ENCODE measurements at places on chromosomes 16 and 17.

DNA sequence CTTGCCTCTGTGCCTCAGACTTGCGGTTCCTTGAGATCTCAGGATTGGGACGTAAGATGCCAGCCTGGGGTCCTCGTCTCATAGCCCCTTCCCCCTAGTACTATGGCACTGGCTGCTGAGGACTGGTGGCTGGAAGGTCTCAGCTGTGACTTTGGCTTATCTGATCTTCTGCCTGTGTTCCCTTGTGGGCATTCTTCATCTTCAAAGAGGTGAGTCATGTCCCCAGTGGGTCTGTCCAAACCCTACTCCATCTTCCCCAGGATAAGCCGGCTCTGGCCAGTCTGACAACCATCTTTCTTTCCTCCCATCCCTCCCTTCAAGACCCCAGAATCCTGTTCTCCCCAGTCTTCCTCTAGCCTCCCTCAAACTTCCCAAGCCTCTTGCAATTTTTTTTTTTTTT lies 3.6 kb downstream of the CD19 start:
- no peak for DNase-seq

DNA sequence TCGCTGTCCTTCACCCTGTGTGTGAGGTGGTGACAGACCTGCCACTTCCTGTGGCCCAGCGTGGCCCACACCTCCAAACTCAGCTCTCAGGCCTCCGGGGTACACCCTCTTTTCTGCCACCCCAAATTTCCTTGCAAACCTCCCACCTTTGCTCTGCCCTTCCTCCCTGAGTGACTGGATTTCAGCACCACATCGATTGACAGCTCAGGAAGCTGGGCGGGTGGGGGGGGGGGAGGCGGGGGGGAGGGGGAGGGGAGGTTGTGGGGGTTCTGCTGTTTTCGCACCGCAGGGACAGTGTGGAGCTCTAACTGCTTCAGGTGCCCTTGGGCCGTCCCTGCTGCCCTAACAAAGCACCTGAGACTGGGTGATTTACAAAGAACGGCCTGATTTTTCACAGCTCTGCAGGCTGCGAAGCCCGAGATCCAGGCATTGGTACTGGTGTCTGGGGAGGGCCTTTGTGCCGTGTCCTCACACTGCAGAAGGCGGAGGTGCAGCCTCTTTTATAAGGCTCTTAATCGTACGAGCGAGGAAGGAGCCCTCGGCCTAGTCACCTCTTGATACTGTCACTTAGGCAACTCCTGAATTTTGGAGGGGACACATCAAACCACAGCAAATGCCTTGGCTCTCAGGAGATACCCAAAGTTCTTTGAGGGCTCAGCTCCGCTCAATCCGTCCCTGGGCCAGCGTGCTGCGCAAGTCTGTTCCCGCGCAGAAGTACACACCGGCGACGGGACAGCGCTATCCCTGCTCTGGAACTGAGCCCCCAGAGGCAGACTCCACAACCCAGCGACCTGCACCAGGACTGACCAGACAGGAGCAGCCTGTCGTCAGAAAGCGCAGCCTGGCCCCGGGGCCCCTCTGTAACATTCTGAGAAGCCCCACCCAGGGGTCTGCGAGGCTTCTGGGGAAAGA lies 3.6 kb downstream of the NDUFAF8 start:
- no peak for DNase-seq

DNA sequence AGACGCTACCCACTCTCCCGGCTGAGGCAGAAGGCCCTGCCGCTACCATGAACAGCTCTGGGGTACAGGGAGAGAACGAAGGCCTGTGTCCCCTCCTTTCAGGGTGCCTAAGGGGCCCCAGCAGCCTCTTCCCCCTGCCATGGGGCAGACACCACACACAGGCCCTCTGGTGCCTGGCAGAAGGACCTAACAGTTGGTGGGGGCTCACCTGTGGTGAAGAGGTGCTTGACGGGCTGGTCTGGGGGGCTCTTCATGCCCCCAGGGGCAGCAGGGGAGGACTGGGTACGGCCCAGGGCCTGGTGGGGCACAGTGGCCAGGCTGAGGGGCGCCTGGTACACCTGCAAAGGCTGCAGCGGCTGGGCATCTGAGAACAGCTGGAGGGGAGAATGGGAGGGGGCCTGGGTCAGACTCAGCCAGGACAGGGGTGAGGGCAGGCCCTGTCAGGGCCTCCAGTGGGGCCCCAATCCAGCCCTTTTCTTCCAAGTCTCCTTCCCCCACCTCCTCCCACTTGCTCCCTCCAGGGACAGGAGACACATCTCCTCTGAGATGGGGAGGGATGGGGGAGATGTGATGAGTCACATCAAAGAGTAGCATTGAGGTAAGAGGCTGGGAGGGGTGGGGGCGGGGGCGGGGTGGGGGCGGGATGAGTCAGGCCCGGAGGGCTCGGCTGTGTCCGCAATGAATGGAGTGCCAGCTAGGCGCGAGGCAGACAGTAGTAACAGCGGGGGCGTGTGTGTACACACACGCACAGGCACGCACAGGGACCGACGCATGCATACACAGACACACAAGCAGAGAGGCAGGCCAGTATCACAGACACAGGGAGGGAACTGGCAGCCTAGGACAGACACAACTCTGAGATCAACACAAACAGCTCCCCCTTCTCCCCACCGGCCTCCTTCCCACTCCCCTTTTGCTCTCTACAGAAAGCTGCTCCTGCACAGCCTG lies 16.1 kb downstream of the G6PC3 start:
- no peak for DNase-seq

DNA sequence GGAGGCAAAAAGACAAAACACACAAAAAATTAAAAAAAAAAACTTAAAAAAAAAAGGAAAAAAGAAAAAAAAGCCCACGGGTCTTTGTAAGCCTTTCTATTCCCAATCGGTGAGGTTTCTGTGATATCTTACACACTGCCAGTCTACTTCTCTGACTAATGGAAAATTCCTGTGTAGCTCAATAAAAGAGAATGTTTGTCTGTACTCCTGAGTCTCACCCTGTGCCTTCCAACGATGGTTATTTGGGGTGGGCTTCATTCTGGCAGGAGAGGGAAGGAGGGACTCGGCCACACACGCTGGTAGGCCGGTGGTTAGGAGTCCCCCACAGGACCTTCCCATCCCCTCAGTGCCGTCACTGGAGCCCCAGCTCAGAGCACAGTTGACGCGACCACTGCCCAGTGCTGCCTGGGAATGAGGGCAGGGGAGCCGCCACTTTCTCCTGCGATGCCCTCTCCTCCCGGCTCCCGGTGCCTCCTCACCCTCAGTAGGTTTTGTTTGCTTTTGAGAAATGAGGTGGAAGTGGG lies 68.0 kb downstream of the AMFR start:
- DNase-seq = no peak

DNA sequence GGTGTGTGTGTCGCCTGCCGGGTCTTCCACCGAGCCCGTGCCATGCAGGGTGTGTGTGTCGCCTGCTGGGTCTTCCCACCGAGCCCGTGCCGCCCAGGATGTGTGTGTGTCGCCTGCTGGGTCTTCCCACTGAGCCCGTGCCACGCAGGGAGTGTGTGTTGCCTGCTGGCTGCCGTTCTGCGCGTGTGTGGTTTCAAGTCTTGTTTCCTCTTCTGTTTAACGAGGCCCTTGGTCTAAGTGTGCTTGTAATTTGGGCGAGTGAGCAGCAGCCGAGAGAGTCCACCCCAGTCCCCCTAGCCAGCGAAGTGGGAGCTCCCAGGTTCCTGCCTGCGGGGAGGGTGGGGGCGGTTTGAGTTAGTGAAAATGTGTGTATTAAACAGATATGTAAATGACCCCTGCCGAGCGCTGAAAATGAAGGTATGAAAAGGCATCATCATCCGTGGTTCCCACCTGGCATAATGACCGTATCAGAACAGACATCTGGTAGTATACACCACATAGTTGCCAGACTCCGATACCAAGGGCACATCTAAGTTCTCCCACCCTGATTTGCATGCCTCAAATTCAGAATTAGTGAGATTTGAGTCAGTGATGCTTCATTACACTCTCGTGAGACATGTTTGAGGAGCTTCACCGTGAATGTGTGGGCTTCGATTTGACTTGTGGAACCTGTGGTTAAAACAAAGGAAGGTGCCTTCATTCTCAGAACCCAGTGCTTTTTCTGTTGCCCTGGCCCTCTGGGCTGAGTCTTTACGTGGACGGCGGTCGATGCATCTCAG lies 114.5 kb upstream of the CHMP6 start:
- DNase-seq = peak; percentile 90

- no peak for DNase-seq
Measured at GRCh38 chr17:30336369-30337171, 2.7 kb upstream of the TMIGD1 start.

GRCh38 chr17:17824119-17824782 lies 12.5 kb downstream of the SREBF1 start:
- no peak for DNase-seq

- no peak for DNase-seq
Measured at GRCh38 chr16:49581630-49582298, 208.2 kb downstream of the C16orf78 start.

DNA sequence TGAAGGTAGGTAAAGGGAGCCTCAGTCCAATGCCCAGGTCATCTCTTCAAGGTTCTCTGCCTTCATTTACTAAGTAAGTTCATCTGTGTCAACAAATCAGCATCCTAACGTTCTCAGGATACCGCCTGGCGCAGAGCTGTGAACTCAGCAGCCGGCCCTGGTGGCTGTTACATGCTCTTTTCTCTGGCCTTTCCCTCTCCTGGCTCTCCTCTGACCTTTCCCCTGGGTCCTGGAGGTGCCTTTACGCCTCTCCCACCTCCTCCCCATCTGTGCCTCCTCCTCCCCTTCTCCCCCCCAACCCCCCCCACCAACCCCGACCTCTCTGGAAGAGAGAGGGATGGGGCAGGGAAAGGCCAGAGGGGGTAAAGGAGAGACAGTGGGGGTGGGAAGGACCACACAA lies 19.5 kb downstream of the COTL1 start:
- DNase-seq = no peak

GRCh38 chr16:1066584-1067172 lies 5.9 kb upstream of the SSTR5 start:
- DNase-seq = no peak

GRCh38 chr16:56354746-56355145 lies 70.6 kb downstream of the AMFR start:
- no peak for DNase-seq

DNA sequence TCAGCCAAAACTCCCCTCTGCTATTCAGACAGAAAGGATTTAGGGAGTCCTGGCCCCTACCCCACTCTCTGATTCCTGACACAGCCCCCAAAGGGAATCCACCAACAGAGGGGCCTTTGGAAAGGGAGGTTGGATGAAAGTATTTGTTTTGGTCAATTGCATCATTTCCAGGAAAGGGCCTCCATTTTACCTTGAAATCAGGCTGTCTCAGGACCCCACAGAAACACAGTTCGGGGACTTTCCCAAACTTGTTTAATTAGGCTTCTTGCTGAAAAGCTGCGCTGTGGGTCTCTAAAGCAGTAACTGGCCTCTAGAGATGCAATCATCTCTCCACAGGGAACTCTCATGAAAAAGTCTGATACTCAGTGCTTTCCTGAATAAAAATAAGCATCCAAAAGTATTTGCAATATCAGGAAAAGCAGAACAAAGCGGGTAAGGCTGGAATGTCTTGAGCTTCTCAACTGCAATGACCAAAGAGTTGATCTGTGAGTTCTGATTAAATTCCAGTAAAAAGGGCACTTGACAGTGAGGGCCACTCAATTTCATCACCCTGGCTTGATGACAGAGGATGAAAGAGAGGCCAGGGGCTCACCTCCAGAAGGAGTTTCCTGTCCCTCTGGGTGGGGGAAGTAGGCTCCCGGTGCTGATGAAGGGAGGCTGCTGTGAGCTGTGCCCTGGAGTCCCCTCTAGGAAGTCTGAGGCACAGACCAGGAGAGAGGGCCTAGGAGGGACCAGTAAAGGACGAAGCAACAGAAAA lies 36.3 kb downstream of the LYRM9 start:
- no peak for DNase-seq

DNA sequence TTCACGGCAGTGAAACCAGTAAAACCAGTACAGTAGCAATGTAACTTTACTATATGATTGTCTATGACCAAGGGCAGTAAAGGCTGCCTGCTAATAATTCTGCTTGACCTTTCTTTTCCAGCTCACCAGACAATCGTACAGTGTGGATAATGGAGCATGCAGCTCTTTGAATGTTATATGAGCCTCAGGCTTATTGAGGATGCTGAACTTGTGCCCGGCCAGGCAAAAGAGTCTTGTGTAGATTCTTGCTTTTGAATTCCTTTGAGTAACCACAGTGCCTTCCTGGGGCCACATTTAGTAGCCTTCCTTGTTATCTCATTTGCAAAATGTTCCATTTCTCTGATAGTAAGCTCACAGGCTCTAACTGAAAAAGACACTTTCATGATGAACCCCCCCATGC lies 131.8 kb downstream of the CDH11 start:
- DNase-seq = no peak

DNA sequence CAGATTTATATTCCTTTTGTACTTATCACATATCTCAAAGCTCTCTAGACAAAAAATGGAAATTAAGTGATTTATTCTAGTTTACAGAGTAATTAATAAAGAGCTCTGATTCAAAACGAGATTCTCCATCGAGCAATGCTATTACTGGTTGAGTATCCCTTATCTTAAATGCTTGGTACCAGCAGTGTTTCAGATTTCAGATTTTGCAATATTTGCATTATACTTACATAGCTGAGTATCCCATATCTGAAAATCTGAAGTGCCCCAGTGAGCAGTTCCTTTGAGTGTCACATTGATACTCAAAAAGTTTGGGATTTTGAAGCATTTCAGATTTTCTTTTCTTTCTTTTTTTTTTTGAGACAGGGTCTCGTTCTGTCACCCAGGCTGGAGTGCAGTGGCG lies 57.4 kb upstream of the STAC2 start:
- no peak for DNase-seq

GRCh38 chr17:4010754-4011153 lies 46.5 kb upstream of the ATP2A3 start:
- no peak for DNase-seq

- DNase-seq = no peak
Measured at GRCh38 chr16:7303660-7304200, 28.9 kb upstream of the RBFOX1 start.

GRCh38 chr17:30995347-30995746 lies 24.5 kb downstream of the RNF135 start:
- no peak for DNase-seq

- no peak for DNase-seq
Measured at GRCh38 chr16:3157229-3158025, 22.6 kb downstream of the ZNF213 start.

DNA sequence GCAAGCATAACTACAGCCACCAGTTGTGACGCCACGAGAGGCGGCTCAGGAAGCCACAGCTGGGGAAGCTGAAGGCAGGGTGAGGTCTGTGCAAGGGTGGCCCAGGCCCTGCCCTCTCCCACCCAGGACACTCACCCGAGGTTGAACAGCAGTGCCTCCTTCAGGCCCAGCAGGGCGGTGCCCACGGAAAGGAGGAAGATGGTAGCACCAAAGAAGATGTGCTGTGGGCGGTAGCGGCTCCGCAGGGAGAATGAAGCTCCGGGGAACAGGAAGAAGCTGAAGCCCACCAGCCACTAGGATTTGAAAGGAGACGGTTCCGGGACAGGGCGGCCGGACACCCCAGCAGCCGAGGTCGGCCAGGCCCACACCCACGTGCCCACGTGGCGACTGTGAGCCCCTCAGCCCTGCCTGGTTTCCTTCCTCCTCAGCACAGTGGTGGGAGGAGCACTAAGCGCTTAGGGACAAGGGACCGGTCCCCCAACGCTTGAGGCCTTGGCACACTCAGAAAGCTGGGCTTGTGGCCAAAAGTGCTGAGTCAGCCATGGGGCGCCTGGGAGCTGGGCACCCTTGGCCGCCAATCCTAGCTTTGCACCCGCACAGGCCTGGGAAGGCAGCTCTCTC lies 11.0 kb downstream of the CYB561 start:
- DNase-seq = no peak
